ENCODE measurements at places on chromosomes 4 and X. TPM values are rescaled to one million over a fixed set of nuclear protein-coding genes. Genes with fewer than 3 reads are reported as not detected.

LRCH2 gene
- total RNA-seq = 0.12 TPM

RASL11B gene
- total RNA-seq = 1.0 TPM

GYG2 gene
- total RNA-seq = 0.52 TPM

ASB12 gene
- total RNA-seq = not detected

DUX4 gene
- total RNA-seq = 0.56 TPM

DMRTC1 gene
- not detected for total RNA-seq

NXF2B gene
- total RNA-seq = not detected

DNA sequence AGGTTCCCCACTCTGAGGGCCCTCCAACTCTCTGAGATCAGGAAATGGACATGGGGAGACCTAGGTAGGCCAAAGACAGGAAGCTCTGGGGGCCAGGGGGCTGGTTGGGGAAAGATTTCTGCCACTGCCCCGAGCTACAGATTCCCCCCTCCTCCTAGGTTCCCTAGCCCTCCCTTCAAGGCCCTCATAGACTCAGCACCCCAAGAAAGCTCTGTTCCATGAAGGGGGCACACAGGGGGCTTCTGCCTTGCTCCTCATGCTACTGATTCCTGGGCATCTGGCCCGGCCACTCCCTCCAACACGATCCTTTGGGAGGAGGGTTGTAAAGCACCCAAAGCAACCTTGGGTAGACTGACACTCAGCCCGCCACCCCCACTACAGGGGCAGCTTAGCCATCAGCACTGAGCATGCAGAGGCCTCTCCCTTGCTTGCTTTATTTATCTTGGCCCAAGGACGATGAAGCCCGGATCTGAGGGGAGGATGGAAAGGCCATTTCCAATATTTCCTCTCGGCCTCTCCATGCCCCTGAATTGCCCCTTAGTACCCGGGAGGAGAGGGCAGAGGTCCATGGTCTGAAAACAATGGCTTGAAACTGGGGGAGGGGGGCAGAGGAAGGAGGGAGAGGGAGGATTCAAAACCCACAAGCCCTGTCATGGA is 146.7 kb downstream of the PJA1 start:
- no peak for ATAC-seq

GRCh38 chrX:27966492-27966891 is 14.8 kb downstream of the DCAF8L1 start:
- peak; percentile 86 for ATAC-seq

- no peak for ATAC-seq
Measured at GRCh38 chr4:138485498-138485897, 243.3 kb upstream of the SLC7A11 start.

DNA sequence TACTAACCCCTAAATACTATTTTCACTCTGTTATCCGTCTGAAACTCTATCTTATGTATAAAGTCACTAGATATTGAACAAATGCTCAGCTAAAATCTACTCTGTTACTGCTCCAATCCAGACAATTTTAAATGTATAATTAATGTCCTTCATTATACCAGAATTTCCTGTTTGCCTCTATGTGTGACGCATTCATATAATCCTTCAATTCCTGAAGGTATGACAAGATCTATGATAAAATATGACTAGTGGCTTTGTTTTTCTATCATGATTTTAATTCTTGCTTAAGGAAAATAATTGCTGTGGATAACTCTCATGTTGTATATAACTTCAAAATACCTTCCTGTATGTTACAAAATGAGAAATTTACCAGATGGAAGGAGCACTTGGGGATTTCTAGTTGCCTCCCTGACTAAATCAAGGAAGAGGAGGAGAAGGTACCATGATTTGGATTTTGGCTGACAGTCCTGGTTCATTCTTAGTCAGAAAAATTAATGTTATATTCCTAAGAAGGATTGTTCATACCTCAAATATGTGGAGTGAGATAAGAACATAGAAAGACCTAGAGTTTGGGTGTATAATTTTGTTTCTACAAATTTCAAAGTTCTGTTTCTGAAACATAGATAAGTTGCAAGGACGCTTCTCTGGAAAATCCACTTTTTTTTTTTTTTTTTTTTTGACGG is 4.9 kb downstream of the CXCL6 start:
- peak; percentile 78 for ATAC-seq

- ATAC-seq = no peak
Measured at GRCh38 chr4:20074450-20074849, 177.3 kb upstream of the SLIT2 start.

GRCh38 chr4:150439451-150439933 is 142.5 kb upstream of the MAB21L2 start:
- ATAC-seq = no peak

DNA sequence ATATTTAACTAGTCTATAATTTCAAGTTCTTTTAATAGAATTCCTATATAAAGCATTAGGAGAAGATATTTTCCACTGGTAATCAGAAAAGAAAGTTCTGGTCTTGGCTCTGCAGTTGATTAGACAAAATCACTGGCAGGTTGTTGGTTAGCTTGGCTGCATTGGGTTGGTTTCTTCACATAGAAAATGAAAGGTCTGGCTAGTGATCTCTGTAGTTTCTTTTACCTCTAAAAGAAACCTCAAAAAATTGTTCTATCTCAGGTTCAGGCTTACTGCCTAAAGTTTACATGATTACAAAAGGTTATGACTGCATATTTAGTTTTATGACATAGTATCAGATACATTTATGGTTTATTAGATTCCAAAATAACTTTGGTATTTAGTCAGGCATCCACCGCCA is 95.8 kb upstream of the NAP1L5 start:
- ATAC-seq = no peak

DNA sequence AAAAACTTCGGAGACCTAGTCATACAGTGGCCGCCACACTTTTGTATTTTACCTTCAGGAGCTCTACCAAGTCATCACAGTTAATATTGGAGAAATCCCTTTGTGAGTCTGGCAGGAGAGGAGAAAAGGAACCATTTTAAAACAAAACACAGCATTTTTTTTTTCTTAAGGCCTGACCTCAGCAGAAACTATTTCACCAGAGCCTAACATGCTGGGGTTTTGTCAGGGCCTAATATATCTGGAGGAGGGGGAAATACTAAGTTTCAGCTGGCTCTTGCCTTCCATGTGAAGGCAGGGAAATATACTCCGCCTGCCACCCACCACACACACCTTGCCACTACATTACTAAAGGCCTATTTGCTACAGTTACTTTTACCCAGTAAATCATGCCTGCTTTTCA is 26.5 kb upstream of the BDH2 start:
- ATAC-seq = no peak

DNA sequence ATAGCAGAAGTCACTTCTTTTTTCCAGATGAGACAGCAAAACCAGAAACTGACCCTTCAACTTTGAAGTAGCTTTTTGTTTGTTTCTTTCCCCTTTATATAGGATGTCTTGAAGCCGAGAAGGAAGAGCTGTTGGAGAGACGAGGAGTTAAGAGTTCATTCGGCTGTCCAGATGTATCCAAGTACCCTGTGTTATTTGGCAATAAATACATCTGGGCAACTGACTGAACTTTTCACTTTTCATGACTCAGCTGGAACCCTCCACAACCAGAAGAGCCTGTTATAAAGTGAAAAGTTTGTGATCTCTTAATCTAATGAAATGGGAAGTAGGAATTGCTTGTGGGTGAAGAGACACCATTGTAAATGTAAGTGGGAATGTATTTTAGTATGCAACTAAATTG is 131.2 kb downstream of the HTR2C start:
- no peak for ATAC-seq

GRCh38 chr4:41070516-41071281 is 143.6 kb downstream of the APBB2 start:
- no peak for ATAC-seq

DNA sequence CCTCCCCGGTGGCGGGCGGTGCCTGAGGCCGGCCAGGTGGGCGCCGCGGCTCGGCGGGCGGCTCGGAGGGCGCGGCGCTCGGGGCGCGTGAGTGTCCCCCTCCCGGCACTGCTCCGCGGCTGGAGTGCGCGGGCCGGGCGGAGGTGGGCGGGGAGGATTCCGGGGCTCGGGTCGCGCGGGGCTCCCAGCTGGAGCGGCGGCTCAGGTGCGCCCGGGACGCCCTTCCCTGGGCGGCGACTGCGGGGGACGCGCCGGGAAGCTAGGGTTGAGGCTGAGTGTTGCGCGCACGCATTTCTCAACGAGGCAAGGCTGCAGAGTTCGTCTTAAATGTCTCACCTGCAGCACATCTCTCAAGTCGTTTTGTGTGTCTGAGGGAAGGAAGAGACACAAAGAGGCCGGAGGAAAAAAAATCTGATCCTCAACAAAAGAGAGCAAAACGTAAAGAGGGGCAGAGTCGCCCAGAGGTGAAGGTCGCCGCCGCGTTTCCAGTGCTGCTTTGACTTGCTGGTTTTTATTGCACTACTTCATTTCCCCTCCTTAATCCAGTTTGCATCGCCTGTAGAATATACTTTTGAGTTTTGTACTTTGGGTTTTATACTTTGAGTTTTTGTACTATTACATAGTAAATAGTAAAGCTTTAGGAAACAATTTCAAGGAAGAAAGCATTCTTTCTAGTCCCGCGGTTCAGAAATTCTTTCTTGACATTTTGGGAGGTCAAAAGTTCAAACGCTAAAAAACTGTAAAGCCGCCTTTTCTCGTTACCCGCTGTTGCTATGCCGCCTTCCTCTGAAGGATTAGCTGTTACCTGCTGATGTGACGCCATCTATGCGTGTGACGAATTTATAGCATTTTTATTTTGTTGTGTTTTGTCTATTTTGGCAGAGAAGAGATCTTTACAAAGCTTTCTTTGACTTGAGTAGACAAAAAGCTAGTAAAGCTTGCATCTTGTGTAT is 106.5 kb upstream of the STOX2 start:
- ATAC-seq = peak; percentile 44

DNA sequence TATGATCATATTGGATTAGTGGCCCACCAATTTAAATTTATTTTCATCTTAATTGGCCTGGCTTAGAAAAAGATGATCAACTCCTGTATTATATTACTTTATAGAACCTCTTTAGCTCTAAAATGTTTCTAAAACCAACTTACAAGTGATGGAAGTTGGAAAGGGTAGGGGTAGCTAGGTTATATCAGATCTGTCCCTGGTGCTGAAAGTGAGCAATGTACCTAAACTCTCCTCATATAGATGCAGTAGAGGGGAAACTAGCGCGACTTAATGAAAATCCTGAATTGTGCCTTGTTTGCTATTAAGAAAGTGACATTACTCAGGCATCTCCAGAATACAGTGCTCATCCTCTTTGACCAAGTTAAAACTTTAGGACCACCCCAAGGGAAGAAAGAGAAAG is 7.5 kb upstream of the PTCHD1 start:
- ATAC-seq = no peak

GRCh38 chr4:41631523-41631922 is 93.6 kb downstream of the LIMCH1 start:
- no peak for ATAC-seq

GRCh38 chrX:106436691-106437090 is 175.1 kb upstream of the RADX start:
- ATAC-seq = no peak

DNA sequence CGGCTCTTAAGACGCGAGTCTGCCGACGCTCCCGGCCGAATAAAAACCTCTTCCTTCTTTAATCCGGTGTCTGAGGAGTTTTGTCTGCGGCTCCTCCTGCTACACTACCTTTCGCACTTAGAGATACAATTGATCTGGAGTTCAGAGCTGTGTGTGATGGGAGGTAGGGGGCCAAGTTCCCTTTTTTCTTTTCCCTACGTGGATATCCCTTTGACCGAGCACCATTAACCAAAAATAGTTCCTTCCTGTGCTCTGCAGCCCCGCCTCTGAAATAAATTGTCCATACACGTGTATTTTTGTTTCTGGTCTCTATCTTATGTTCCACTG is 555 bp upstream of the PGM2 start:
- ATAC-seq = no peak

DNA sequence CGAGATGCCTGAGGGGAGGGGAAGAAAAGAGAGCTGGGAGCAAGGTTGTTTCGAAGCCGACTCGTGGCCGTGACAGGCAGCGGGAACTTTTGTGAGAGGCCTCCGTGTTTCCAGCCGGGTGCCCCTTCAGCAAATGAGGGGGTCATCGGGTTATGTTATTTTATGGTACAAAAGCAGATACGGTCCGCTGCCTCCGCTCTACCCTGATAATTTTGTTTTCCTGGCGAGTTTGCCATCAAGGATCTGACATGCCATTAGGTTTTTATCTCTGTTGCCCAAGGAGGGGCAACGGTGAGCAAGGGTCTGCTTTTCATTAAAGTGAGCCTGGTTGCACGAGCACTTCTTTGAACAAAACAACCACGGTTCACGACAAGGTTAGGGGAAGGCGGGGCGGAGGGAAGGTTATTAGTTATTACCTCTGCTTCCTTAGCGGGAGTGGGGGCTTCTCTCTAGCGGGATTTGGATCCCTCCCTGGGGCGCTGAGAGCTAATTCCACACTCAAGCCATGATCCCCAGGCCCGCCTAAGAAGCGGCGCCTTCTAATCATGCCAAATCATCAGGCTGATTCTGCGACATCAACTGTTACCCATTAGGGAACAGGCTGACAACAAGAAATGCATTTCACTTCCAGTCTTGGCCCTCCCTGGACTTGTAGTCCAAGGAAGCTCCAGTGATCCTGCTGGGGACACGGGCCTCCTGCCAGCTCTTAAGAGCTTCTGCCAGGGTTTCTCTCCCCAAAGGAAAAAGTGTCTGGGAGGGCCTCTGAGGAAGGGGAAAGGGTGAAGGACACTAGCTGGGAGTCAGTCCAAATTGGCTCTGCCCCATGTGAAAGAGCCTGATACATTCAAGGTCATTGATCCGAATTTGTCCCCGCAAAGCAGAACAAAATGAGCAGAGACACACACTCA is 617.7 kb downstream of the MID1IP1 start:
- ATAC-seq = no peak

- ATAC-seq = peak; percentile 79
Measured at GRCh38 chr4:98626350-98626749, 32.1 kb downstream of the TSPAN5 start.

DNA sequence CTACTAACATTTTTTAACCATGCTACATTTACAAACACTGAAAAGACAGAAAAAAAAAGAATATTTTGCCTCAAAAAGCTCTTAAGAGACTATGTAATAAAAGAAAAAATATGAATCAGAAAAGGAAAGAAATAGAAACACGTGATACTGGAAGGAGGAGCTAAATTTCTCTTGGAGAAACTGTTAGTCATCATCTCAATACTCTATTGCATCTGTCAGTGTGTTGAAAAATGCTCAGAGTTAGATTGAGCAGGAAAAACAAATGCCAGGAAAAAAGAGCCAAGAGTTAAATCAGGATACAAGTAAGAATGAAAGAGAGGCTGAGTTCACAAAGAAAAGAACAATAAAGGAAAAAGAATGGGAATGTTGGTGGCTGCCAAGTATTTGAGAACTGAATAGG is 2.6 kb downstream of the RAB28 start:
- no peak for ATAC-seq

- no peak for ATAC-seq
Measured at GRCh38 chr4:94517492-94517891, 65.8 kb downstream of the PDLIM5 start.

- peak; percentile 81 for ATAC-seq
Measured at GRCh38 chr4:98793658-98794057, 135.2 kb upstream of the TSPAN5 start.

All from esophagus mucosa (tissue), 1 donor.